CD8-positive, alpha-beta memory T cell (primary cell): ENCODE measurements at places on chromosomes 11 and 22.

- DNase-seq, result no peak
Observed at GRCh38 chr11:131467645-131468394, 97.4 kb downstream of the NTM start.

DNA sequence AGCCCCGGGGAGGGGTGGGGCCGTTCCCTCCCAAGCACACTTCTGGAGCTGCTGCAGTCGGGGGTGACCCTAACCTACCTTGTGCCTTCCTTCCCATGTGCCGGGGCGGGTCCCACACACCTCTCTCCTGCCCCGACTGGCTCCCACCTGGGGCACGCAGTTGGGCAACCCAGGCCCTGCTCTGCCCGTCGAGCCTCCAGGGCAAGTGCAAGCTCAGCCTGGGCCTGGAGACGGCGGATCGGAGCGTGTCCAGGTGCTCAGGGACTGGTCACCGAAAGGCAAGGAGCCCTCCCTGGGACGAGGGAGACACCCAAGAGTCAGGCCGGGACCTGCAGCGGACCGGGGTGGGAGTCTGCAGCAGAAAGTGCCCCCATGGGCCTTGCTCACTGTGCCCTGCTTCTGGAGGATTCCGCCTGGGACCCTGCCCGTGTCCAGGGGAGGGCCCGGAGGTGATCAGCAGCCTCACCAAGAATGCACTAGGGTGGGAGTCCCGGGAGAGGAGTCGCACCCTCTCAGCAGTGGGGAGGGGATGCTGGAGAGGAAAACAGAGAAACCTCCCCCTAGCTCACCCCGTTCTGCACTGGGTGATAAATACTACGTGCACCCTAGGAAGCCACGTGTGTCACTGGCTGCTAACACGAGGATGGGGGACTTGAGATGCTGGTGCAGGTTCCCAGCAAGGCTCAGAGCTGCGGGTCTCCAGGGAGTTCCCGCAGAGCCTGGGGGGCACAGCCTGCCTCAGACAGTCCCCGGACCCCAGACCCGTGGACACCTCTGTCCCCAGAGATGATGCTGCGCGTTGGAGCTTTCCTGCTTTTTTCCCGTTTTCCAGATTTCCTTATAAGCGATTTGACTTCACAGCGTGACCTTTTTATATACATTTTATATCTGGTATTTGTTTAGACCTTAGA lies 5.2 kb upstream of the GATD1 start:
- DNase-seq, result no peak

DNA sequence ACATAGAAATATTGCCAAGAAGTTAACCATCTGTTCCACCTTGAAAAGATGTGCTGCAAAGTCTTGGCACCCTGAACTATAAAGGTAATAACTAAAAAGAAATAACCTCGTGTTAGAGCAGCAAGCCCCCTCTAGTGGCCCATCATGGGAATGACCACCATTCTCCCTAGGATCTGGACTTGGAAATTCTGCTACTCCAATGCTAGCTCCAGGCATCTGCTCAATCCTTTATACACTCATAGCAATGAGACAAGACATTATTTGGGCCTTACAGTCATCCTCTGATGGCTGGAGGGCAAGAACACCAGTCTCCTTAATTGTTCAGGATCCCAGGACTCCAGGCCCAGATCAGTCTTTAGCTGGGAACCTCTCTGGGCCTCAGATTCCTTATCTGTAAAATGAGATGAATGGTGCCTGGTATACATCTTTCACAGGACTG lies 76.0 kb downstream of the CWC15 start:
- DNase-seq, result no peak

- DNase-seq, result no peak
Observed at GRCh38 chr22:39718921-39719475, 148.4 kb downstream of the CACNA1I start.

- DNase-seq, result no peak
Observed at GRCh38 chr11:35751664-35752061, 89.1 kb downstream of the TRIM44 start.
